Activated T-cell treated with anti-CD3 and anti-CD28 coated beads for 24 hours (primary cell): ENCODE measurements at places on chromosomes 3 and 15.

- DNase-seq = no peak
Observed at GRCh38 chr15:85473455-85473854, 93.1 kb downstream of the AKAP13 start.

- DNase-seq = no peak
Observed at GRCh38 chr3:10193692-10194327, 29.1 kb downstream of the IRAK2 start.

DNA sequence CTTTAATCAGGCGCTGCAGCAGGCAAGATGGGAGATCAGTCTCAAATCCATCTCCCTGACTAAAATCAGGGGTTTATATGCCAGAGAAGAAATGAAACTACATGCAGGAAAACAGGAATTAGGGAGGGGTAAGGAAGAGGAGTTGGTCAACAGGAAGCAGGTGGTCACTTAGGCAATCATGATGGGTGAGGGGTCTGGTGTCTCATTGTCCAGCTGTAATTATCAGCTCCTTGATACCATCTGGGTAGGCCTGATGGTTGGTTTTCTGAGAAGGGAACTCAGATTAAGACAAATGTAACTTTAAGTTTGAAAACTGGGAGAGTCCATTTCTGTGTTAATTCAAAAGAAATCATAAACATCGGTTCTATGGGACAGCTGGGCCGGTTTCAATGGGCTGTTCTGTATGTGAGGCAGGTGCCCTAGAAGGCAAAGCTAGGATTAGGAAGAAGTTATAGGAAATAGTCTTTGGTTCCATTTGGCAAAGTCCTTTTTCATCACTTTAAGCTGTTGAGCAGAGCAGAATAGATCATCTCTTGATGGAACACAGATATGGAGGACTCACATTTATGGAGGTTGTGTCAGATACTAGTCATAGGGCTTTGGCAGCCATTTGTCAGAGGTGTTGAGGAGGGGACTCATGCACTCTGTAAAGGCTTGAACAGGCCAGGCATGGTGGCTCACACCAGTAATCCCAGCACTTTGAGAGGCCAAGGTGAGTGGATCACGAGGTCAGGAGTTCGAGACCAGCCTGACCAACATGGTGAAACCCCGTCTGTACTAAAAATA is 149.4 kb downstream of the VGLL4 start:
- DNase-seq = no peak

- DNase-seq = no peak
Observed at GRCh38 chr15:49137861-49138260, 17.5 kb downstream of the COPS2 start.

- DNase-seq = no peak
Observed at GRCh38 chr3:130085881-130086280, 4.2 kb downstream of the ALG1L2 start.

GRCh38 chr15:27475395-27475794 is 504.4 kb downstream of the GABRG3 start:
- DNase-seq = no peak
